ENCODE measurements at places on chromosomes 1 and 21.
A peak's percentile ranks its signal among the peaks of the same experiment; 100 is the strongest.

DNA sequence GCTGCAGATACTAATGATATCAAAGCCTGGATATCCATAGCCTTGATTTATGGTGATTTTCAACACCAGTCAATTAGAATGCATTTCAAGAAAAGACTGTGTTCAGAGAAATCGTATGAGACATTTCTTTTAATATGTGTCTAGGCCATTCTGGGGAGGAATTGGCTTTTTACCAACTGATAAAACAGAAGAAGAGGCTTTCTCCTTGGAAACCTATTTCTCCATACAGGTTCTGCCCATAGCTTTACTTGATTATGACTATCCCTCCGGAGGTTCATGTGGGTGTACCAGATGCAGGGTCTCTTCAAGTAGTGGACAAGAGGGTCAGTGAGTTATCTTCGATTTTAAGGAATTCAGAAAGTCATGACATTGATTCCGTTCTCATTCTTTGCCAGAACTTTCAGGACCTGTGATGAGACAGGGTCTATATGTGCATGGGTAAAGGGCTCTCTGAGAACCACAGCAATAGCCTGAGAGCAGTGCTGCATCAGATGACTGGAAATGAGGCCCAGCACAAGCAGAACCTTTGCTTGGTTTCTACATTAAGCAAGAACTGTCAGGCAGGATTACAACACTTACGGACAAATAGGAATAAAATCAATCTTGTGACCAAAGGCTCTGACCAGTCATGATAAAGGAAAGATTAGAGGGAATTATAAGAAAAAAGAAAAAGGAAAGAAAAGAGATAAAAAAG is 263.7 kb upstream of the SGIP1 start:
- DNase-seq, result no peak

DNA sequence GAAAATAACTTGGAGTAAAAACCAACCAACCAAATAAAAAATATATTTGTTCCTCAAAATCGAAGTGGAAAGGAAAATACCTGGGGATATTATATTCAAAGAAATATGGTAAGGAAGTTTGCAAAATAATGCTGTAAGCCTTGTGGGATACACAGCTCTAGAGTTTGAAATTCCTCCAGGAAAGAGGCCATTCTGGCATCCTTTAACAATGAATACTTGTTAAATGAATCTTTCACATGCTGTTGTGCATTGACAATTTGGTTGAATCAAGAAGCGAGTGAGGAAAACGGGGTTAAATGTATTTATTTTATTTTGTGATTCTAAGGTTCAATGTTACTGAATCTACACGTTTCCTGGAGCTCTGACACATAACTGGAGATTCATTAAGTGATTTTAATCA is 30.5 kb upstream of the NTNG1 start:
- DNase-seq, result no peak

DNA sequence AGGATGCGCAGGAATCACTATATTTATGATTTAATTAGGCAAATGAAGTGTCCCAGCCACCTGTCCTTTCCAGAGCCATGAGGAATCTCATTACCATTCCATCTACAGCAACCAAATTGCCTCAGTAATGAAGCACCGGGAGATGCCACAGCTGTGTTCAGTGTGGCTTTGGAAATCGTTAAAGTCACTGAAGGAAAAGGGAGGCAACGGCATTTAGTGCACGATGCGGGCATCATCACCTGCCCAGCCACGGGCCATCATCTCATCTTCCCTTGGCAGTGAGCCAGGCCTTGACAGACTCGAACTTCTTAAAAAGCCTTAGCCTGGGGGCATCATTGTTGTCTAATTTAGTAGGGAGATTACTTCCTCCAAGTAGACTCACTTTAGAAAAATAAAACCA is 67.8 kb downstream of the CNIH3 start:
- DNase-seq, result no peak

DNA sequence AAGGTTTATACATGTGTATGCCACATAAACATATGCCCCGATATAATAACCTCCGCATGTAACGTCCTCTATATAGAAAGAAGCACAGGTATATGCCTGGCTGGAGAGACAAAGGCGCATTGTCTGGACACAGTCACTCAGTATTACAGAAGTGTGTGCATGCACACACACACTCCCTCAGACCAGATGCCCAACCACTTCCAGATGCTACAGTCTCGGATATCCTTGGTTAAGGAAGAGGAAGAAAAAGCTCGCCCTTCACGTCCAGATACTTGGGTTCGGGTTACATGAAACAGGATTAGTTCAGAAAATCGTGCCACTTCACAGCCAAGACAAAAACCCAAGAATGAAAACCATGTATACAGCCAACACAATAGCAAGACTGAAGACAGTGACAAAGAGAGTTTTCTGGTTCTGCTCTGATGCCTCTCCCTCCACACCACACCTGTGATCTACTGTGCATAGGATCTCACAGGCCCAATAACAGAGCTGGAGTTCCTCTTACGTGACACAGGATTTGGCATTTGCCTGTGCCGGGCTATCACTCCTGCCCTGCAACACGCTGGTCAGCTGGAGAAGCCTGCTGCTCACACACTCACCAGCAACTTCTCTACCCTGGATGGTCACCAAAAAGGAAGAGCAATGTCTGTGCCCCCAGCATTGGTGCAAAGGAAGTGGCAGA is 75.0 kb downstream of the SSBP3 start:
- DNase-seq, result peak; percentile 65

- no peak for DNase-seq
Measured at GRCh38 chr1:177857285-177857684, 112.6 kb downstream of the SEC16B start.

DNA sequence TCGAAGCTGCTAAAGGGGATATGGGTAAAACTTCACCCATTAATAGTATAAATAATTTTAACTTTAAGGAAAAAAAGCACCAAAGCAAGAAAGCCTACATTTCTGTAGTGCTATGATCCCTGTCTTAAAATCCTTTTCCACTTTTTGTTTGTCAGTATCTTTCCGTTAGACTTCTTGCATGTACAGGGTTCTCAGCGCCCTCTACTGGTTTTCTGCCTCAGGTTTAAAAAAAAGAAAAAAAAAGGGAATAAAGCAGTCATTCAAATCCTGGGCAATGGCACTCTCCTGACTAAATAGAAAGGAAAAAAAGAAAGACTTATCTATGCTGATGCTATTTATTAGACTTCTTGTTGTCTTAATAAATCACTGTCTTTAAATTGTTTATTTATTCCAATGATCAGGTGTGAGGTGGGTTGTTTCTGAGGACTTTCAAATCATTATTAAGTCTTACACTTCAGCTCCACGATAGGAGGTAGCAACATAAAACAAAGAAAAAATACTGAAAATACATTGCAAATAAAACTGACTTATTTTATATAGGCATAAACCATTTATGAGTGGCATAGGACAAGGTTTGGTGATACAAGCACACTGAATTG is 475.4 kb upstream of the NR5A2 start:
- DNase-seq, result peak; percentile 47

GRCh38 chr1:184300446-184300845 is 86.4 kb upstream of the C1orf21 start:
- no peak for DNase-seq

DNA sequence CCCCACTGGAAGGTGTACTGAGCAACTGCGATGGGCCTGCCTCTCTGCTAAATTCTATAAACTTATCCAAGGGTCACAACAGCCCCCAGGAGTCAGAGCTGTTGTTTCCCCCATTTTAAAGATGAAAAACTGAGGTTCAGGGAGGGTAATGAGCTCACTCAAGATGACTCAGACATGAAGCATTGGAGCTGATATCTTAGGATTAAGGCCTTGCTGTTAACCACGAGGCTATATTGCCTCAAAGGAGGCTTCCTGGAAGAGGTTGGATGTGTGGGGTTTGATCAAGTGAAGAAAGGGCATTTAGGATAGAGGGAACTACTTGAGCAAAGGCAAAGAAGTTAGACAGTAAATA is 6.7 kb downstream of the LDLRAP1 start:
- DNase-seq, result no peak

DNA sequence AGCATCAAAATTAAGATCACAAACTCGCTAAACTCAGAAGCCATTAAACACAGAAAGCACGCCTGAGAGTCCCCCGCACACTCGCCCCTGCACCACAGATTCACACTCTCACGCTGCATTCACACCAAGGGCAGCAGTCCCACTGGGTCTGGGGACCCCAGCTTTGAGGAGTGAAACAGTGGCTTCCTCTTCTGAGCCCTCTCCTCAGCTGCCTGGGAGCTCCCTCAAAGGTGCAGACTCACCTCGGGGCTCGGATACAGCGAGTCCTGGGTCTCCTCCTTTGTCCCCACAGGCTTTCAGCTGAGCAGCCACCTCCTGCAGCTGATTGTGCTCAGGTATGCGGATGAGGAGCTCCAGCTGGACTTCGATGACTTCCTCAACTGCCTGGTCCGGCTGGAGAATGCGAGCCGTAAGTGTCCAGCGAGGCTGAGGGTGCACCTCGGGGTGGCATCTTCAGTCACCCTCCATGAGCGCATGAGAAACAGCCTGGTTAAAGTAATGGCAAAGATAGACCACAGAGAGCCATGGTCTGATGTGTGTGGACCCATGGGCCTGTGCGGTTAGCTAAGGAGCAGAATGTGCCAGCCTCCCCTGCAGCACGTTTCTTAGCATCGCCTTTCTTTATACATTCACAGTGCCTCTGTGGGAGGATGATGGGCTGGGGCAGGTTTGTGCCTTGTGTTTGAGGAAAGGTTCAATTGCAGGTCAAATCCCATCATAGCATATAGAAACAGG is 47.9 kb downstream of the CAPN9 start:
- no peak for DNase-seq

DNA sequence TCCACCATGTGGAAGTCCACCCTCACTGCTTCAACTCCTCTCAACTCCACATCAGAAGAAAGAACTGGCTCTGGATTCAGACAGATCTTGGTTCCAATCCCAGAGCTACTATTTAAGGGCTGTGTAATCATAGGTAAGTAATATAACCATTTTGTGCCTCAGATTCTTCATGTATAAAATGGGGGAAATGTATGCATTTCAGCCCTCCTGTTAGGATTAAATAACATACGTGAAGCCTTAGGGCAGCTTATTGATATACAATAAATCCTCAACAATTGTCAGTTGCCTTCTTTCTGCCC is 23.3 kb downstream of the OTUD7B start:
- no peak for DNase-seq

DNA sequence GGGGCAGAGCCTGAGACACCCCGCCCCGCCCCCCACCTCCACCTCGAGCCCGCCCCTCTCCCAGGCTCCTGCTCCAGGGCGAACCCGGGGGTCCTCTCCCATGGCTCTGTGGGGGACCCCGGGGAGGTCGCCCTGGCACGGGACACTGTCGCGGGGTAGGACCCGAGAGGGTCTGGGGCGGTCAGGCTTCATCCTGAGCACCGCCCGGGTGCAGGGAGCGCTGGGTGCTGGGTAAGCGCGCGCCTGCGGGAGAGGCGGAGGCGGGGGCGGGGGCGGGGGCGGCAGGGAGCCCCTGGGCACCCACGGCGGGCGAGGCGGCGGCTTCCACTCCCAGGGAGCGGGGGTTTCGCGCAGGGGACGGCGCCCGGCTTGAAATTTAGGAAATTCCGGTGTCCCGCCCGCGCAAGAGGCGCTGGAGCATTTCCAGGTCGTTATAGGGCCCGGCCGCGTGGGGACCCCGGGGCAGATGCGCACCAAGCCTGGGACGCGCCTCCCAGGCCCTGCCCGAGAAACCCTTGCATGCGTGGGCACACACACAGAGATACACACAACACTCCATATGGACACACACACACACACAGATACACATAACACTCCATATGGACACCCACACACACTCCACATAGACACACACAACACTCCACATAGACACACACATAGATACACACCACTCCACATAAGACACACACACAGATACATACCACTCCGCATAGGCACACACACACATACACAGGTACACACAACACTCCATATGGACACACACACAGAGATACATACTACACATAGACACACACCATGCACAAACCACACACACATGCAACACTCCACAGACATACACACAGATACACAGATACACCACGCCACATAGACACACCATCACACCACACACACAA is 48.7 kb upstream of the SLC19A1 start:
- DNase-seq, result no peak

DNA sequence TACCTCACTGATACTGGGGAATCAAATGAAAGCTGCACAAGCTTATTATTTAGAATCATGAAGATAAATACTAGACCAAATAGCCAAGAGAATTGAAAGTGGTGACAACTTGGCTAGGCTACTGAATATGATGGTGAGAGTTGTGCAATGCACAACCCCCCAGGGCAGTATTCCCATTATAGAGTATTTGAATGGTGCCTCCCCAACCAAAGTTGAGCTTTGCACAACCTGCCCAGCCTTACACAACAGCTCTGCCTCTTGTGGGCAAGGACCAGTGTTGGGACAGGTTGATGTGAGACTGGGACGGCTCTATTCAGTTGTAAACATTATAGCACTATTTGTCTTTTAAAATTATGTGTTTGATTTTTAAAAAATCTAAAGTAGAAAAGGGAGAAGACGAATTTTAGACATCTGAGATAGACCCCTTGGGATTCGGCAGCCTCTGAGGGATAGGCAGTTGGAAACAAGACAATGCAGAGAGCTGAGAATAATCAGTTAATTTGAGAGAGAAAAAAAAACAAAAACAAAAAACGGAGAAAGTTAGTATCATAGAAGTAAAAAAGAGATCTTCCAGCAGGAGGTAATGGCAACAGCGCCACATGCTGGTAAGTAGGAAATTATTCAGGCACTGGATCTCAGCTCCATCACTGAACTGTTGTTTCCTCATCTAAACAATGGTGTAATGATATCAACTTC is 91.0 kb upstream of the KCNA3 start:
- peak; percentile 63 for DNase-seq

DNA sequence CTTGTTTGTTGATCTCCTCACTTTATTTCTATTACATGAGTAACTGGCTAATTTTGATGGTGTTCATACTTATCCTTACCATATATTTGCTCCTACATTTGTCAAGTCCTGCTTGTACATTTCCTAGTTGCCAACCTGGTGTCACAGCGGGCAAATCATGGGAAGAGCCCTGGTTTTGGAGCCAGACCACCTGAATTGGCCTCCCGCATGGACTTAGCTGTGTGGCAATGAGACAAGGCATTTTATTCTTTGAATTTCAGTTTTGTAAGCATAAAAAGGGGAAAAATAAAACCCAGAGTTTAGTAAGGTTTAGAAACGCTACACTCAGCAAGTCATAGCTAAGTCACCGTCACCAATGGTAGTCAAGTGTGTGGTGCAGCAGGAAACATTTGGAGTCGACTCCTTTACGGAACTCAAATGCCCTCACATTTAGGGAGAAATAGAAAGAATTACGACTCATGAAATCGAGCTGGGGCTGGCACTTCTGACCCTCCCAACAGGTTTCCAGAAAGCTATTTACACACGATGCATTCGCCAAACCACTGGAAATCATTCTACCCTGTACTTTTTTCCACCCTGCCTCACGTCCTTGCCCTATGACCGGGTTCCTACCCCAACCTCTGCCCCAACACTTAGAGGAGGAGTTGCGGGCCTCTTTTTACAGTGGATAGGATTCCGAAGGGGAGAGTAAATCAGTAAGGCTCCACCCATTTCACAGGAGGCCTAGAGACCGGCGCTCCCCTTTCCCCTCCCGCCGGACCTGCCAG is 492 bp upstream of the PGM1 start:
- DNase-seq, result peak; percentile 23

- no peak for DNase-seq
Measured at GRCh38 chr1:197218857-197219256, 49.2 kb upstream of the CRB1 start.

All from SK-N-SH (cell line).